ENCODE measurements at places on chromosomes 4 and X. TPM values are rescaled to one million over a fixed set of nuclear protein-coding genes. Genes with fewer than 3 reads are reported as not detected.

GRCh38 chrX:17741123-17741511 lies 3.8 kb downstream of the SCML1 start:
- no peak for DNase-seq

Gene PQBP1
- total RNA-seq = 60.3 TPM

Gene SPANXA2
- total RNA-seq = not detected

- no peak for DNase-seq
Observed at GRCh38 chr4:138494931-138495330, 252.8 kb upstream of the SLC7A11 start.

Gene AADAT
- total RNA-seq = 2.2 TPM

Gene GABRG1
- not detected for total RNA-seq

DNA sequence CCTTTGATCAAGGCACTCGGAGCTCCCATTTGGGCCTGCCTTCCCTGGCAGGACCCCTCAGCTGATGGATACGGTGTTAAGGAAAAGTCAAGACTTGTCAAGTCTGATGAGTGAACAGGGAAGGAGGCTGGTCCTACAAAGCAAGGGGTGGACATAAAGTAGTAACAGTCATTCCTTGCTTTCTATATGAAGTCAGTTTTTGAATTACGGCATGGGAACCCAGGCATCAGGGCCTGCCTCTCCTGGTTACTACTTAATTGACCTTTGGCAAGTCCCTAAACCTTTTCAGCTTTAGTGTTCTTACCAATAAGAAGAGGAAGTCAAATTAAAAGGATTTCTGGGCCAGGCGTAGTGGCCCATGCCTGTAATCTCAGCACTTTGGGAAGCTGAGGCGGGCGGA lies 7.0 kb downstream of the CHST7 start:
- DNase-seq = no peak

GRCh38 chr4:21728304-21728703 lies 220.3 kb downstream of the KCNIP4 start:
- no peak for DNase-seq

DNA sequence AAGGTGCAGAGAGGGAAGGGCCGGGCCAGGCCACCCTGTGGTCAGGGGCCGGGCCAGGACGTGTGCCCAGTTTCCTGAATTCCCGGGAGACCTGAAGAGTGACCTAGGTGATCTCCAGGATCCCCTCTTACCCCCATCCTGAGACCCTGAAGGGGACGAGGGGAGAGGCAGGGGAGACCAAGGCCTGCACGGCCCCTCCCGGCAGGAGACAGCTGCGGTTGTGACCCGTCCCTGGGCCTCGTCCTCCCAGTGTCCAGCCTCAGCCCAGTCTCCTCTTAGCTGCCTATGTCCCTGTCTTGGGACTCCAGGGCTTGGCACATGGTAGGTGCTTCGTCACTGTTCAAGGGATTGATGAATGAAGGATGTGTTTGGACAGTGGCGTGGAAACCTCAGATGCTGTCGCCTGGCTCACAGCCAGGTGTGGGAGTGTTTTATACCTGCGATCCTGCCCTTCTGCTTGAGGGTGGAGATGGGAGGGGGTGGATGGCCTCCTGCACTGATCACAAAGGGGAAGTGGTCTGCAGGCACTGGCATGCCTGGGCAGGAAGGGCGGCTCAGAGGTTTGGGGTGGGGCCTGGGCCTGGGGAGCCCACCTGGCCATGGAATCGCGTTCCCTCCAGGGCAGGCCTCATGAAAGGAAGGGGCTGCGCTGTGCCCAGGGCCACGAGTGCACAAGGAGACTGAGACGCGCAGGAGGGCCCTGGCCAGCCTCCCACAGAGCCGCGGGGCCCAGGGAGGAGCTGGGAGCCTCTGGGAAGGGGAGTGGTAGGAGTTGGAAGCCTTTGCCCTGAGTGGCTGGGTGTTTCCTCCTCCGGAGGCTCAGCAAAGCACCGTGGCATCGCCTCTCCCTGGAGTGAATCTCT lies 6.9 kb downstream of the SH3TC1 start:
- no peak for DNase-seq

DNA sequence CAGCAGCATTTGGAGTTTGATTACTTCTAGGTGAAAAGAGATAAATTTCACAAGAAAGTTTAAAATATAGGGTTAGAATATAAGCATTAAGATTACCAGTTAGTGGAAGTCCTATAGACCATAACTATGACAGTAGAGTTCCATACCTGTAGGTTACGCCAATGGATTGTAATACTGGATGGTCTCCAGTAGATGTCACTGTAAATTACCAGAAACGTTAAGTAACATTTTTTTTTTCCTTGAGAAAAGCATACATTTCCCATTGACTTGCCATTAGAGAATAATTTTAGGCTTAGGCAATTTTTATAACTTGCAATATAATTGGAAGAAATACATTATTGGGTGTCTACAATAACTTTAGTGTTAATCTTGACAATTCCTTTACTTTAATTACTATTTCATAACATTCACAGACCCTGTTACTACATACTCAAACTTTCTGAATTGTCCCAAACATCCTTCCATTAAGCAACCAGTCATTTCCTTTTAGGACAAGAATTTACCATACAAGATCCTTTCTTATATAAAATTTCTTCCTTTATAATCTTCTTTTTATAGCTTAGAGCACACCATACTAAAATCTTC lies 304.1 kb upstream of the TECRL start:
- no peak for DNase-seq

DNA sequence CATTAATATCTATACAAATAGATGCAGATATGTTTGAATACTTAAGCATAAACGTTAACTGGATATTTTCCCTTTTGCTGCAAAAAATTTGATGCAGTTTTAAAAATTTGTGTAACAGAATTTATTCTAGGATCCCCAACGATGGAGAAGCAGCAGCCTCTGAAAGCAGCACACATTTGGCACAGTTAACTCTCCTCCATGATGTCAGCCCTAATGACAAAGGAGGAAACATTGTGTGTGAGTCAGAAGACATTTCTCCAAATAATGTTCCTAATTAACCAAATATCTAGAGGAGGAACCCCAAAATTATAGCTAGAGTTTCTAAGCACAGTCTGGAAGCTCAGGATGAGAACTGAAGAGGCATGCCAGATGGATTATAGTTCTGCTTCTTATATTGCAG lies 281.9 kb upstream of the MAD2L1 start:
- no peak for DNase-seq

- DNase-seq = no peak
Observed at GRCh38 chrX:20796450-20796849, 529.7 kb upstream of the RPS6KA3 start.

DNA sequence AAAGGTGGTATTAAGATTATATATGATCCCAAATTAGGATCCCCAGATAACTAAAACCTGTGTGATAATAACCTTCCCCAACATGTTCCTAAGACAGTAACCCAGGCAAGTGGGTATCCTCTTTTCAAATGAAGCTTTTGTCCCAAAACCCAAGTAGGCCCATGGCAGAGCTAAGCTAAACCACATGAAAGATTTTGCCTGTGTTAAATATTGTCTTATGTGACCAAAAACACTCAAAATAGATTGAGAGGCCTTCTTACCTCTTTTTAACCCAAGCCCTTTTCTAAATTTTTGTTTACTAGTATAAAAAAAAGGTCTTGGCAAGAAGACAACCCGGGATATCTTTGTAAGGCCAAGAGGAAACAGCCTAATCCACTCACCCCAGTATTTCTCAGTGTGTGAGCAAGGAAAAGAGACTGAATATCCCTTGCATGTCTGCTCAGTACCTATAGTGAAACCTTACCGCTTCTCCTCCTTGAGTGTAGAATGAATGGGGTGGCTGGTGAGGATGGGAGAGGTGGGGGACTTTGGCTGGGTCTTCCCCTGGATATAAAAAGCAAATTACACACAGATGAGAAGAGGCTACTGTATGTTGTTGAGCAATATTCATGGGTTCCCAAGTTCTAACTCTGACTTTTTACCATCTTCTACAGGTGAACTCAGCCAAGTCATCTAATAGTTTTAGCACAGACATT lies 188.8 kb upstream of the BMP3 start:
- DNase-seq = no peak

Gene SOWAHB
- not detected for total RNA-seq

Gene HERC5
- total RNA-seq = 2.6 TPM

Gene STEEP1
- 15.2 TPM for total RNA-seq

Gene CNKSR2
- 0.47 TPM for total RNA-seq

DNA sequence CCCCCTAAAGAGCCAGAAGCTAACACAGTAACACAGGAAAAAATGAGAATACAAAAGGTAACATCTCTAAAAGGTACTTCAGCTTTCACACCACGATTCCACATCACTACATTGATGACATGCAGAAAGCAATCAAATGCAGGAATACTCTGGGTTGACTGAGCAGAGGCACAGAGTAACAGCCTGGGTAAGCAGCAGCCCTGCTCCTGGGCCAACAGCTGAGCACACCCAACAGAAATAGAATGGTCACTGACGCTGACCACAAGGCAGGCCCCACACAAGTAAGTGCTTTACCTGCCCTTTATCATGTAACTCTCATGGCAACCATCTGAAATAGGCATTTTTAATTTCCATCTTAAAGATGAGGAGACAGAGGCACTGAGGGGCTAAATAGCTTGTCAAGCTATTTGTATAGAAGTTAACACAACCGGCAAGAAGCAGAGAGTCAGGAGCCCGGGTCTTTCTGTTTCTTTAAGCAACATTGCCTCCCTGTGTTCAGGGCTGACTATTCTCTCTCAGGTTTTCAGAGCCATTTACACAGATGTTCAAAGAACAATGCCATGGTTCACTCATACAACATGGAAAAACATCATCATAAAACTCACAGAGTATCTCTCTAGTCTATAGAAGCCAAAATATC lies 168.9 kb downstream of the ZNF674 start:
- no peak for DNase-seq

Gene MSMO1
- total RNA-seq = 7.3 TPM

DNA sequence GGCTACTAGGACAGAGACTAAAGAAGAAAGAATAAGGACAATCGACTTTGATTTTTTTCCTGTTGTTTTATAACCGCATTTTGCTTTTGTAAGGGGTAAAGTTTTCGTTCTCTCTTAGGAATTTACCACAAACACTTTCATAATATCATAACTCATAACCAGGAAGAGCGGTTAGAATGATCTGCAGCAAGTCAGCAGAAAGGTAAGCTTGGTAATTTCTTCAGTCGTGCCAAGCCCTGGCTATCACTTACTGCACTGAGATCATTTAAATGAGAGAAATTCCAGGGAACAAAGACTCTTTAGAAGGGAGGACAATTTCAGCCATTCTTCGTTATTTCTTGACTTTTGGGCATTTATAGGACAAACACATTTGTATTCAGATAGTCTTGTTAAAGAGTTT lies 258.1 kb downstream of the UNC5C start:
- DNase-seq = no peak

Gene FGF5
- total RNA-seq = 1.2 TPM

GRCh38 chr4:104615496-104615895 lies 120.8 kb upstream of the CXXC4 start:
- no peak for DNase-seq

DNA sequence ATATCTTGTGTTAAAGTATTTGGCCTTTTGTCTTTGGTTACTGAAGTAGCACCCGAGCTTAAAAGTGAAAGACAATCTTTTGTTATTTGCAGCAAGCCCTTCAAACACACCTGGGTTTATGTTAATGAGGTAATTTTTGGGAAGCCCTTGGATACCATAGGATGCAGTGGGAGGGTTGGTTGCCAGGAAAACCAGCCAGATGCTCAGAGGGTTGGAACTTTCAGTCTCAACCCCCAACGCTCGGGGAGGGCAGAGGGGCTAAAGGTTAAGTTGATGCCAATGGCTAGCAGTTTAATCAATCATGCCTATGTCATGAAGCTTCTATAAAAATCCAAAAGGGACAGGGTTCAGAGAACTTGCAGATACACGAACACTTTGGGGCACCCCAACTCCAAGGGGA lies 17.2 kb upstream of the GPR173 start:
- no peak for DNase-seq

Gene CYBB
- 18.7 TPM for total RNA-seq
